Stimulated activated CD4-positive, alpha-beta T cell treated with anti-CD3 and anti-CD28 coated beads, Interleukin-2, amount 100 ng/mL, for 48 hours (primary cell): ENCODE measurements at places on chromosomes 1 and 21.

- DNase-seq: peak; percentile 90
Measured at GRCh38 chr1:11681071-11681771, at the start of gene MAD2L2. MAD2L2 (minus strand) TSS chr1:11681148; CDS start chr1:11680601, 547 bp downstream.

DNA sequence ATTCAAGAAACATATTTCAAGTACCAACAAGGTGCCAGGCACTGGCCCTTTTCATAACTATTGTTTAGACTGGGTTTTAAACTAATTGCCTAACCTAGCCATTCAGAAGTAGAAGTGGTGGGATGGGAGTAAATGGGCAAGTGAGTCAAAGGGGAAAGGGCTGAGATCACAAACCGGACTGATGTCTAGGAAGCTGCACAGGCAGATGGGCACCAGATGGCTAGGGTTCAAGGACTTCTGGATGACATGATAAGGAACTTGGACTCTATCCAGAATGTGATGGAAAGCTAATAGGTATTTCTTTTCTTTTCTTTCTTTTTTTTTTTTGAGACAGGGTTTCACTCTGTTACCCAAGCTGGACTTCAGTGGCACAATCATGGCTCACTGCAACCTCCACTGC is 46.6 kb downstream of the LYST start:
- DNase-seq: no peak

GRCh38 chr1:182565537-182565936 is 23.5 kb downstream of the RNASEL start:
- DNase-seq: no peak

- DNase-seq: no peak
Measured at GRCh38 chr1:230710543-230710904, 3.4 kb downstream of the AGT start.

GRCh38 chr1:21261551-21262292 is 28.5 kb downstream of the ECE1 start:
- DNase-seq: no peak

DNA sequence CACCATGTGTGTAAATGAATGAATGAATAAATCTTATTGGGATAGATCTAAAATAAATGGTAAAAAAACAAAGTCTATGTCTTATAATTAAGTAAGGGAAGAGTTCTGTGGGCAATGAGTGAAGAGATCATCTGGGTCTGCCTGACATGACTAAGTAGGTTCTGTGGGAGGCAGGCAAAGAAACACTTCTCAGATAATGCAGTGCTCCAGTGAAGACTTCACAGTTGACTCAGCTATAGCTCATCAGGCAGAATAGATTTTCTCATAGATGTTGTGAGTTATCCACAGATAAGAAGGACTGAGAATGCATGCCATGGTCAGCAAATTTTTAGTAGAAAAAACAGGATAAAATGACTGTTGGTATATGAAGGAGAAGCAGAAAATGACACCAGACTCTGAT is 12.4 kb downstream of the KRTAP22-2 start:
- no peak for DNase-seq

GRCh38 chr1:169698976-169699375 is 12.4 kb downstream of the SELL start:
- DNase-seq: no peak

GRCh38 chr21:27812279-27812678 is 845.4 kb upstream of the ADAMTS5 start:
- no peak for DNase-seq

DNA sequence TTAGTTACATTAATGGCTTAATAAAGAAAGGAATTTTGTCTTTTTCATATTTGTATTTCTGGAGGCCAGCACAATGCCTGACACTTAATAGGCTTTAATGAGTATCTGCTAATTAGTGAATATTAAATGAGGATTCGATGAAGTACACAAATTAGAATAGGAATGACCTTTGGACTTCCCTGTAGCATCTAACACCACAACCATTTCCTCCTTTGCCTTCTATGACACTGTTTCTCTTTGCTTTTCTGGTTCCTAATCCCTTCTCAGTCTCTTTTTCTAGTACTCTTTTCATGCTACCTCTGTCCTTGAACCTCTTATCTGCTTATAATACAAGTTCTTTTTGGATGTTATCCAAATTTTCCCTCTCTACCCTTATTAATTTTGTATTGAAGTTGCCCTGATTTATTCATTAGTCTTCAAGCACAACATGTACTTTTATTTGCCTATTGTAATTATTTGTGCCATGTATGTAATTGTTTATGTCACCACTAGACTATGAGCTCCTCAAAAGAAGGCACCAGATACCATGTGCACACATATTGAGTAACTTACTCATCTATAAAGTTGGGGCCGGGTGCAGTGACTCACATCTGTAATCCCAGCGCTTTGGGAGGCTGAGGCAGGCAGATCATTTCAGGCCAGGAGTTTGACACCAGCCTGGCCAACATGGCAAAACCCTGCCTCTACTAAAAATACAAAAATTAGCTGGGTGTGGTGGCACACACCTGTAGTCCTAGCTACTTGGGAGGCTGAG is 23.8 kb downstream of the RPS27 start:
- DNase-seq: no peak

DNA sequence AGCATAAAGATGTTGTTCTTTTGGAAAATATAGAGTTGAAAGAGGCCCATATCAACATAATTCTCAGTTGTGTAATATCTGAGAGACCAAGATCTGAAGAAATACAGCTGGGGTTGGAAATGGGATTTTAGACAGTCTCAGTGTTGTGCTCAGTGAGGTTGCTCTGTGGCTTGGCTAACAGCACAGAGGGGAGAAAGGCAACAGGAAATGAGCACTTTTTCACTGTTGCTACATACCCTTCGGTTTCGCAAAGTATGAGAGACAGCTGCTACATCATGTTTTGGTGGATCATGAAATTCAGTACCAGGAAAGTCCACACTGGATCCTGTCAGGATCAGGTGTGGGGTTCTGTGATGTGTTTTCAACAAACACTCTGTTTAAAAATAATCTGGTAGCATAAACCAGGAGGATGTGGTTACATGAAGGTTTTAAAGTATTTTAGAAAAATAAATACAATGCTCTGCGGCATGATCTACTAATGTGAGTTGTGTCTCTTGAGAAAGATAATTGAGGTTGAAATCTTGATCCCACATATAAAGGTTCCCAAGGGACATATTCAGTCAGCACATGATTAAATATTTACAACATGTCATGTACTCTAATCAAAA is 7.0 kb upstream of the GPR88 start:
- DNase-seq: no peak

- peak; percentile 81 for DNase-seq
Measured at GRCh38 chr1:150560011-150560438, 10.8 kb downstream of the ADAMTSL4 start.

DNA sequence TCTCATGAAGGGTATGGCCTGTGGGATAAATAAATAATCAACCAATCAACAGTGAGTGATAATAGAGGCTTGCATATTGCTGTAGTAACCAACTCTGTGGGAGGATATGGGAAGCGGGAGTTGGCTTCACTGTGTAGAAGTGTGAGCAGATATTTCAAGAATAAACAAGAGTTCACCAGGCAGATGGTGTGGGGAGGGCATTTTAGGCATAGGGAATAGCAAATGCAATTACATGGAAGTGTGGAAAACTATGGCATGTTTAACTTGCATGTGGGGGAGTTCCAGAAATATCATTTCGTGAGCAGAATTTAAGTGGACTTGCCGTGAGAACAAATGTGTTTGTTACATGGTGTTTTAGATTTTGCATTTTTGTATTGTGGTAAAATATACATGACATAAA is 95.2 kb downstream of the SPATA46 start:
- DNase-seq: no peak

DNA sequence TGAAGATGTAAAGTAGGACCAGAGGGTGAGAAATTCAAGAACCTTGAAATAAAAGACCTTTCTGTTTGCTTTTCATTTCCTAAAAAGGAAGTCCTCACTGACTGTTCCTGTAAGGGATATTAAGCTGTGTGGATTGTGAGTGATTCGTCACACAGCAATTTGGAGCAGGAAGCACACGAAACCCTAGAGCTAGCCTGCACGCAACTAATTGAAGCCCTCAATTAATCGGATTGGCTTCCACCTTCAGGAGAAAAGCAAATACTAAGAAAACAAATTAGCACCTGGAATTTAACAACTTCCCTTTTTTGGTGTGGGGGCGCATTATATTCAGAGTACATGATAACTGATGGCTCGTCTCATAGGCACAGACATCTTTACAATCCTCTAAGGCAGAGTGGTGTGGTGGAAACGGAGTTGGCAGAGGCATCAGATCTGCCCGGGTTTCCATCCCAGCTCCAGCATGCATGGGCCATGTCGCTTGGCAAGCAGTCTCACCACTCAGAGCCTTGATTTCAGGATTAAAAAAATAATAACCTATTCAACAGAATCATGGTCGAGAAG is 95.2 kb downstream of the KCNJ15 start:
- DNase-seq: no peak

DNA sequence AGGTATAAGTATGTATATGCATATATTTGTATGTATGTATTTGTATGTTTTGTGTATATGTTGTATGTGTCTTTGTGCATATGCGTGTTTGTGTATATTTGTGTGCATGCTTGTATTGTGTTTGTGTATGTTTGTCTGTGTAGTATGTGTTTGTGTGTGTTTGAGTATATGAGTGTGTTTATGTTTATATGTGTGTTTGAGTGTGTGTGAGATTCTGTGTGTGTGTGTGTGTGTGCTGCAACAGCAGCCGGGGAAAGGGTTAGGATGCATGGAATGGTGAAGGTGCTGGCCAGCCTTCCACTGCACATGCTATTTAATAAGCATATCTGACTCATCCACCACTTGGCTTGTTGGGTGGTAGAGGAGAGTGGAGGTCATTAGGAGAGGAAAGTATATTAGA is 46.6 kb upstream of the RAB4A start:
- DNase-seq: no peak

- no peak for DNase-seq
Measured at GRCh38 chr1:69294171-69294570, 273.6 kb upstream of the LRRC7 start.
